ENCODE measurements at places on chromosomes 6 and 20.

DNA sequence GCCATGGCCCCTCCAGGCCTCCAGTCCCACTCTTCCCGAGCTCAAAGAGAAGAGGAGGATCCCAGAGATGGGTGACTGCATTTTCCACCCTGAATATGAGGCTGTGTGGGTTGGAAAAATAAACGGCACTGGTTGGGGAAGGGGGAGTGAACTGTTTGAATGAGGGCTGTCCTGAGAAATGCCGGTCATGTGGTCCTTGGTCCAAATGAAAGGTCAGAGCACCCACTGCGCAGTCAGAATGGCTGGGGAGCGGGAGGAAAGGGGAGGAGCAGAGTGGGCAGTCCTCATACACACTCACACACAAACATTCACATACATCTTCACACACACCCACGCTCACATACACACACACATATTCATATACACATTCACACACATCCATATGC, 83.1 kb downstream of the MRPL14 start:
- DNase-seq = no peak

DNA sequence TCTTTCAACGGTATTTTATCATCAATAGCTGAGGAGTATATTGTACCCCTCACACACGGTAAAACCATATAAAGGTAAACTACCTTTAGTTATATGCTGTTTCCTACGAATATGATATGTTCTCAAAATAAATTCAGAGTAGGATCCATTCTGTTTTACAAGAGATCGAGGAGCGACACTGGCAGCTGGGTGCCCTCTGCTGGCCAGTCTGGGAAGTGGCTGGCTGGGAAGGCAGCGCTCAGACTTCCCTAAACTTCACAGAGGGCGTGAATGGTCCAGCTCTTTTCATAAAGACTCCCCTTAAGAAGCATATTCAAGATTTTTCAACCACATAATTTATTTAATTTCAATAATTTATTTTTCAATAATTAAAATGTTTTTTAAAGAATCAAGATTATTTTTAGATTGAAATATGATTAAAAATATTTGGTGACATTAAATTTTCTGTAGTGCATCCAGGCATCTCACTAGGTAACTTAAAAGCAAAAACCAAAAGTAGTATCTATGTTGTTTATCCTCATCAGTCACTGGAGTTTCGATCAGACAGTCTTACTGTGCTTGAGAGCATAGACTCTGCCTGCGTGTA, 187.5 kb upstream of the PDE10A start:
- DNase-seq = peak; percentile 1

GRCh38 chr6:15754035-15754705, 91.3 kb upstream of the DTNBP1 start:
- DNase-seq = peak; percentile 6

DNA sequence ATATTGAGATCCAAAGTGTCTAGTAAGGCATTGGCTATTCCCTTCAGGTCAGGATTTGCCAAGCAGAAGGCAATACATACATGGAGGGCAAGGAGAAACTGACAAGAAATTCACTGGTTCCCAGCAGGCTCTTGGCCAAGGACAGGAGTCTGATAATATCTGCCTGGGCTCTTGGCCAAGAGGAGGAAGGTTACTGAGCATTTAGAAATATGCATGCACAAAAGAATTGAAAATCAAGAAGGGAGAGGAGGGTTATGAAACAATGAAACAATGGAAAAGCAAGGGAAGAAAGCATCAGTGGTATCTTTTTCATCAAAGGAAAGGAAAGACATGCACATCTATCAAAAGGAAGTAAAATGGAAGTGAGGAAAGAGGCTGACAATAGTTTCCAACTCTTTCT, 42.4 kb downstream of the ARHGAP18 start:
- DNase-seq = no peak

DNA sequence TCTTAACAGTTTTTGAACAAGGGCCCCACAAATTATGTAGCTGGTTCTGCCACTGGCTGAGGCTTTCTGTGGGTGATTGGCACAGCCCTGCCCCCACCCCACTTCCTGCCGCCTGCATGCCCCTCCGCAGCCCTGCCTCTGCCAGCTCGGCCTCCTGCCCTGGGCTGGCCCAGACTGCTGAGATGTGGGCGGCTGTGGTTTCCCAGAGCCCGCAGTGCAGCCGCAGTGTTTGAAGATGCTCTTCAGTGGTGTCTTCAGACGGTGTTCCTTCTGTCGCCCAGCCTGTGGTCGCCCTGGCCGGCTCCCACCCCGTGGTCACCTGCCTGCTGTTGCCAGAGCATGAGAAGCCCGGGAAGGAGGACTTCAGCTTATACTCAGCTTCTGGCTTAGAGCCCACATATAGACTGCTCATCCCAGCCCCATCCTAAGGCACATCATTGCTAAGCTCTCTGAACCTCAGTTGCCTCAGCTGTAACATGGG, 154.3 kb downstream of the VEGFA start:
- no peak for DNase-seq

DNA sequence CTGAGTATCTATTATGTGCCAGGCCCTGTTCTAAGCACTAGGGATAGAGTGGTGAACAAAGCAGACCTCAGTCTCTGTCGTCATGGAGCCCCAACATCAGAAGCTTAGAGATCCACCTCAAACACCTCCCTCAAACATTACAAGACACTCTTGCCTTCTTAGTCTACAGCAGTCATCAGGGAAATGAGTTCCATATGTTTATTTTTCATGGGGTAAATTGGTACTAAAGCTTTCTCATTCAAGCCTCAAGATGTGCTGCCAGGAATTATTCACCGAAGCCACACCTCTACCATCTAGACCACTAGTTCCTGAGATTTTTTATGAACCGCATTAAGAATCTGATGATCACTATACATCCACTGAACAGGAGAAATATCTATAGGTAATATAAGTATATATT, 59.0 kb upstream of the TFB1M start:
- no peak for DNase-seq

DNA sequence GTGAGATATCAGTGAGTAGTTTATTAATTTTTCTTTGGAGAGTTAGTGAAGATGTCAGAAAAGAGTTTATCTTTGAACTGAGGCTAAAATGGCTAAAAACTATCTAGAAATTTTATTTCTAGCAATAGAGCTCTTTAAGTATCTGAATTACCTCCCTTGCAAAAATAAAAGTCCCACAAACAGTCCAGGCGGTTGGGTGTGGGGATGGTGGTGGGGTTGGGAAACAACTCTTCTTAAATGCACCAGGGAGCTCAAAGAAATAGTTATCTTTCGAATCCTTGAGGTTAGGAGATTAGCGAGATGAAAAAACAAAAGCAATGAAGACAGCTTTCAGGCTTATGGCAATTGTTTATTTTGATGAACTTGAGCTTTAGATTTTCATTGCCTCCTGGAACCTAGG, 1299.1 kb upstream of the ADGRB3 start:
- DNase-seq = no peak

DNA sequence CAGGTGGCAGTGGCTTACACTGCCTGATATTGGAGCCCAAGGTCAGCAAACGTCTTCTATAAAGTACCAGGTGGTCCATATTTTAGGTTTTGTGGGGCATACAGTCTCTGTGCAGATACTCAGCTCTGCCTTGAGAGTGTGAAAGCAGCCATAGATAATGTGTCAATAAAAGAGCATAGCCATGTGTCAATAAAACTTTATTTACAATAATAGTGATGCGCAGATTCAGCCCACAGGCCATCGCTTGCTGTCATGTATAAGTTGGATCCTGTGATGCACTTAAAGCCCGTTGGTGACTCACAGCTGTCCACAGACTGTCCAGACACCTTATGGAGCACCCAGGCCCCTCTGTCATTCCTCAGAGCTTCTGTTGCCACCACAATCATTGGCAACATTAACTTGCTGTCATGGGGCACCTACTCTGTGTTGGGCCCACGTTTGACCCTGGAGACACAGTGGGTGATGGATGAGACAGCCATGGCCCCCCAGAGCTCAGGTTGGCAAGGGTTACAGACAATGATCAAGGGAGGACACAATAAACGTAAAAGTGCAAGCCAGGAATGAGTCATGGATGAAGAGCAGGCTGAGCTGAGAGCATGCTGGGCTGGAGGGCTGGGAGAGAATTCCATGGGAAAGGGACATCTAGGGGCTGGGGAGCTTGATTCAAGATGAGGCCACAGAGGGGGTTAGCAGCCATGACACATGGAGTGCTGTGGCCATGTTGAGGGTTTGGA, 173.6 kb downstream of the TAF4 start:
- no peak for DNase-seq

DNA sequence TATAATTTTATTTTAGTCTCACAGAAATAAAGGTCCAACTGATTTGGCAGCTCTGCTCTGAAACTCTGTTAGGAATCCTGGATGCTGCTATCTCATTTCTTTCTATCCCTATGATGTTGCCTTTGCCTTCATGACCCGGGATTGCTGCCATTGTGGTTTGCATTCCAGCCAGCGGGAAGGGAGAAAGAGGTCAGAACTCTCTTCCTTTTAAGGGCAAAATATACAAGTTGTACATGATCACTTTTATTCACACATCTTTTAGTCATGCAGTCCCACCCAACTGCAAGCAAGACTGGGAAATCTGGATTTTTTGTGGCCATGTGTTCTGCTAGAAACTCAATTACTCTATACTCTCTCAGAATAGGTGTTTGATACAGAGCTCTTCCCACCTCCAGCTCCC, 263.1 kb upstream of the ZFP64 start:
- peak; percentile 79 for DNase-seq

DNA sequence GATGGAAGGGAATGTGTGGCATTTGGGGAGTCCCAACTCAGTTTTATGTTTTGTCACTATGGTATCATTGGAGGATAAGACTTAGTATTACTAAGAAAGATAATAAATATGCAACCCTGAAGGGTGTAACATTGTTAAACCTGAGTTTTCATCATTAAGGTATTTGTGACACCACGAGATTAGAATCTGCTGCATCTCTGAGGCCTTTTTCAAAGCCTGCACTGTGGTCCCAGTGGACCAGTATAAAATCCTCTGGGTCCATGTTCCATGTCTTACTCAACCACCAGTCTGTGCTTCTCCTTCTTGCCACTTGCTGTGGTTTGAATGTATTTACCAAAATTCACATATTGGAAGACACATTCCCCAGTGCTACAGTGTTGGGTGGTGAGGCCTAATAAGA, 130.6 kb downstream of the TBX18 start:
- no peak for DNase-seq

DNA sequence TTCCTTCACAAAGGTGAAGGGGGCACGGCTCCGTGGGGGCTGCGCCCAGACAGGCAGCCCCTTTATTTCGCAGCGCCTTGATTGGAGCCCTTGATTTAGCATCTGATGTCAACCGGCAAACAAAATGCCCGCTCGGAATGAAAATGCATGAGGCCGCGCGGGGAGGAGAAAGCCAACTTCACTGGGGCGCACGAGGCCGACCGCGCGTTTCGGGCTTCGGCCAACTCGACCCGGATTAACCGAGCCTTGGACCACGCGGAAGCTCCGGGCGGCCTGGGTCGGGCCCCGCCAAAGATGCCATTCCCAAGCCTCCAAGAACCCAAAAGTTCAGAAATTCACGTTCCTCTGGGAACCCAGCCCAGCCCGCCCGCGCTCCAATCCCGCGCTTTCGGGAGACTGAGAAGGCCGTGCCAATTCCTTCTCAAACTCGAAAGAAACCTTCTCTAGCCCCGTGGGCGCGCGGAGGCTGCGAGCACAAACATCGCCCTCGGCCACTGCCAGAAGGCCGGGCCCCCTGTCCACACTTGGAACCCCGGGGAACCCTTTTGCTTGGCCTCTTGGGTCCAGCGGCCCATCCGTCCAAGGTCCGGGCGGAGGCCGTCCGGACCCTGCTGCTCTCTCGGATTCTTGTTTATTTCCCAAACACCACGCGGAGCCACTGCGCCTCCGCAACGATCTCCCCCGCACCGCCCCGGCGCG, 879 bp upstream of the INSM1 start:
- no peak for DNase-seq

GRCh38 chr20:376750-377149, 3.8 kb upstream of the TRIB3 start:
- no peak for DNase-seq

DNA sequence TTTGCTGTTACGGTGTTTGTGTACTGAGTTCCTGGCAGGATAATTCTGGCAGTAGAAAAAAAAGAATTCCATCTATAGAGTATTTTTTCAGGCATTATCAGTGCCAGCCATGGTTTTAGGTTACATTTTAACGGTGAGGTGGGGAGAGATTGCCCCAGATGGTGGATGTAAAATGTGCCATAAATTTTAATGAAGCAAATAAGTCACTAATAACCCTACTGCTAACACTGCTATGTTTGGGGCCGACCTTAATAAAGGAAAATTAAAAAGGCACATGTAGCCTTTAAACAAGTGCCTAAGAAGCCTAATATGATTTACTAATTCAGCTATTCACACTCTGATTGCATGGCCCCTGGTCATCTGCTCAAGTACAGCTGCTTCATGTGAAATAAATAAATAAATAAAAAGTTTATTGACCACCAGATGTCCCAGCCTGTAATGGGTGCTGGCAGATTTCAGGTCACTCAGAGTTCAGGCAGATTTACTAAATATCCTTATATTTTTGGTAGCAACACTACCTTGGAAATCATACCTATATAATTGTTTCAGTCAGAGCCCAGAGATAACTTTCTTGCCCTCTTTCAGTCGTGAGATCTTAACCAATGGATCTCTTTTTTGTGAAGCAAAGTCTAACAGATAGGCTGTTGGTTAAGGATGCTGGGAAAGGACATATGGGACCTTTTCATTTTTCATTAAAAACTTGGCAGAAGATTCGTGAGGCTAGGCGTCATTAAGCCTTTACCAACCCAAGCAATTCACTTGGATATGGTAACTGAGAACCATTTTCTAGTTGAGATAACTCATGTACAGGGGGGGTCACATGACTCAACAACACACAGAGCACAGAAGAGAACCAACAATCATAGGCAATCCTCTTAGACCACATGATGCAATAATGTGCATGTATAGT, 495.0 kb upstream of the NRSN1 start:
- no peak for DNase-seq

- no peak for DNase-seq
These were observed 333.3 kb upstream of the SYNCRIP start for GRCh38 chr6:85975957-85976356.

Data from HCEC 1CT (cell line).